Stomach (tissue), 19 donors: ENCODE measurements at places on chromosomes 7 and 10.

- no peak for DNase-seq
These were observed 8.6 kb downstream of the PNLIPRP2 start for GRCh38 chr10:116629340-116629739.

DNA sequence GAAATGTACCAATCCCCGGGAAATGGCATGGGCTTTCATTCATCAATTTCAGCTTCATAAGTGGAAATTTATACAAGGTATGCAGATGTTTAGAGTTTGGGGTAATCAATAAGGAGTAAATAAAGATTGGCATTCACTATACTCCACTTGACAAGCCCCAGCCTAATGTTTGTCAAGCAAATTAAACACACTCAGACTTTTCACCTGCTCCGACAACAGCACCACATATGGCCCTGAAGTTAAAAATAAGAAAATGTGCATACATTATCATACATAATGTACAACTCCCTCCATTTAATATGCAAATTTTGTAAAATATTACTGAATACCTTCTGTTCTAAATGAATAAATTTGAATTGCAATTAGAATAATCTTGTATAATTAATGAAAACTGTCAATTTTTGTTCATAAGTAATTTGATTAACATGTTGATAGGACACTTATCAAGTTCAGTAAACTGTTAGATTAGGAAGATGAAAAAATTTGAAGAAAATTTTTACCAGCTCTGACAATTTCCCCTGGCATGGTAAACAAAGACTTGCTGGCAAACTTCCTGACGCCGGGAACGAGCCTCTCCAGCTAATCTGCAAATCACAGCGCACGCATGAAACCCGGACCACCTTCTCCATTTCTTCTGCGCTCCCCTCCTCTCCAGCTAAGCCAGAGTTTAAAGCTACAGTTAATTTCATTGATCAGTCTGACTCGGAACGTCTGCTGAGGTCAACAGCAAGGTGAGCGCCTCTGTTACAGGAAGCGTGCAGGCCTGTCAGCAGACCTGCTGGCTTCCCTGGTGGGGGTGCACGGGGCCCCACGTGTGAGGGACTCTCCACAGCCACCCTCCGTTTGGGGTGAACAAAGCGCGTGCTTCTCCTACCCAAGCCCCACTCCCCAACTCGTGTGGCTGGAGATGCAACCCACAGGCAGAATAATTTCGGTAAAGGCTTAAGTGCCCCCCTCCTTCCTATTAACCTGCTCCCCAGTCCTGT is 70.7 kb downstream of the EBF3 start:
- DNase-seq, result no peak

- DNase-seq, result no peak
These were observed 25.2 kb downstream of the CDHR3 start for GRCh38 chr7:105988276-105988675.

DNA sequence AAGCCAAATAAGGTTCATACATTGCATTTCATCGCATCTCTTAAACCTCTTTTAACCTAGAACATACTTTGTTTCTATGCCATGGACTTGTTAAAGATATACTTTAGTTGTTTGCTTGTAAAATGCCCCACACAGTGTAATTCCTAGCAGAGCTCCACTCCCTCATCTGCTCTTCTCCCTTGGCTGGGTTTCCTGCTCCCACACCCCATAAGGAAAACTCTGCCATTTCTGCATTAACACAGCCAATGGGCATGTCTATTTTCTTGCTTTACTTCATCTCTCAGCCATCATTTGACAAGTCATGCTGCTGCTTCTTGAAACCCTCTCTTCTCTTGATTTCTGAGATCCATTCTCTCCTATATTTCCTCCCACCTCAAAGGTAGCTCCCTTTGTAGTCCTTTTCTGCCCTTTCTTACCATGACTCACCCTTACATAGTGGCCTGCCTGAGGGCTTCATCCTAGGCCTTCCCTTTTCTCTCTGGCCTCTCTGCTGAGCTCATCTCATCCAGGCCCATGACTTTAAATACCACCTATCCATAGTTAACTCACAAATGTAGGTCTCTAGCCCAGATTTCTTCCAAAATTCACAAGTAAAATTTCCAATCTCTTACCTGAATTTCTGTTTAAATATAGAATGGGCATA is 471.4 kb downstream of the ADRA2A start:
- DNase-seq, result no peak
